Aorta (tissue), 5 donors: ENCODE measurements at places on chromosomes 7 and 10. TPM values are rescaled to one million over a fixed set of nuclear protein-coding genes. Genes with fewer than 3 reads are reported as not detected.

The KIF20B gene
- total RNA-seq: 5.2 TPM

The HOGA1 gene
- total RNA-seq: 1.9 TPM

The DGKB gene
- 0.96 TPM for total RNA-seq

The RHEB gene
- total RNA-seq: 107 TPM

The NUTM2A gene
- 1.0 TPM for total RNA-seq

The CPEB3 gene
- total RNA-seq: 7.4 TPM

The AKR1C8 gene
- total RNA-seq: 0.30 TPM

The NCF1 gene
- 7.0 TPM for total RNA-seq

The C10orf67 gene
- total RNA-seq: not detected

GRCh38 chr7:82247814-82248433 is 195.7 kb downstream of the CACNA2D1 start:
- no peak for DNase-seq
- no peak overlapping the region for H3K4me3 ChIP-seq
- H3K4me1 ChIP-seq: peaks cover 2% of the 10 kb centered on the region
- no peaks in the 10 kb centered on the region for H3K36me3 ChIP-seq
- no peaks in the 10 kb centered on the region for H3K27me3 ChIP-seq
- no peak overlapping the region for H3K27ac ChIP-seq

GRCh38 chr7:155454183-155455112 is 3.5 kb upstream of the EN2 start:
- H3K4me3 ChIP-seq: no peak overlapping the region
- peaks cover 2% of the 10 kb centered on the region for H3K27me3 ChIP-seq
- DNase-seq: no peak
- H3K36me3 ChIP-seq: no peaks in the 10 kb centered on the region
- H3K4me1 ChIP-seq: no peaks in the 10 kb centered on the region

DNA sequence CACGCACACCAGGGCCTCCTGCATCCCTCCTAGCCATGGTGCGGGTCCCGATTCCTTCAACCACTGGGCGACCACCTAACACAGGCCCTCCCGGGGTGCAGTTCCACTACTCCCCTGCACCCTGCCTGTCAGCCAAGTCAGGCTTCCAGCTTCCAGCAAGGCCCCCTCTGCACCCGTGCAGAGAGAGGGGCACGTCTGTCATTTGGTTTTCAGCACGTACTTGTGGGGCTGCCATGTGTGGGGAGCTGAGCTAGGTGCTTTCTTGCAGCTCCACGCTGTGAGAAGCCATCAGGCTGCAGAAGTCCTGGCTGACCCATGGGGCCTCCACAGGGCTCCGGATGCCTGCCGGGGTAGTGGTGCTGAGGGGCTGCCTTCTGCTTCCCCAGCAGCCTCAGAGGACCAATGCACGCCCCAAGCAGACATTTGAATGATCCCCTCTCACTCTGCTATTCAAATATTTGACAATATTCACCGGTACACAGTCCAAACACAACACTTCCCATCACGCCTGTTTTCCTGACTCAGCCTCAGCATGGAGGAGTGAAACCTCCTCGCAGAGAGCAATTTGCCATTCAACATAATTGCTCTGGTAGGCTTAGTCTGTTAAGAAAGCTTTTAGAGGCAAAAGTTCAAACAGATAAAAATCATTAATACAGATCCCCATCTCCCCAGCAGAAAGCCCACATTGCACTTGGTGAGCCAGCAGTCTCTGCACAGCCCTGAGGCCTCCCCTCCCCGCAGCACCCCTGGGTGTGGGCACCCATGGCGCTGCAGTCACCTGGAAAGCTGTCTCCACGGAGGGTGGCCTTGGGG is 449.9 kb downstream of the PTPRN2 start:
- no peak overlapping the region for H3K4me3 ChIP-seq
- H3K36me3 ChIP-seq: no peaks in the 10 kb centered on the region
- H3K4me1 ChIP-seq: no peaks in the 10 kb centered on the region
- H3K27me3 ChIP-seq: no peaks in the 10 kb centered on the region
- peak; percentile 62 for DNase-seq

DNA sequence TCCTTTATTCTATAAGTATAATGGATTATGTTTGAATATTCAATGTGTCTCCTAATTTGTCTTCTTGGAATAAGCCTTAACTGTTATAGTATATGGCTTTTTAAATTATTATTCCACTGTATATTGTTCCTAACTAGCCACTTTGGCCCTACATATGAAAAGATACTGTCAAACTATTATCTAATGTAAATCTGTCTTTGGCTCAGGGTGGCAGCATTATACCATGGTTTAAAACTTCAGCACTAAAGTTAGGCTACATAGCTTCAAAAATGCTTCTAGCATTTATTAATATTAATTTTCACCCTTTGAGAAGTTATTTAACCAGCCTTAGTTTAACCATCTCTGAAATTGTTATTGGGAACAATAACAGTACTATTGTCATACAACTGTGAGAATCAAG is 543.1 kb upstream of the MBL2 start:
- H3K27ac ChIP-seq: no peak overlapping the region
- H3K4me1 ChIP-seq: no peaks in the 10 kb centered on the region
- H3K36me3 ChIP-seq: no peaks in the 10 kb centered on the region
- H3K27me3 ChIP-seq: no peaks in the 10 kb centered on the region
- DNase-seq: no peak

DNA sequence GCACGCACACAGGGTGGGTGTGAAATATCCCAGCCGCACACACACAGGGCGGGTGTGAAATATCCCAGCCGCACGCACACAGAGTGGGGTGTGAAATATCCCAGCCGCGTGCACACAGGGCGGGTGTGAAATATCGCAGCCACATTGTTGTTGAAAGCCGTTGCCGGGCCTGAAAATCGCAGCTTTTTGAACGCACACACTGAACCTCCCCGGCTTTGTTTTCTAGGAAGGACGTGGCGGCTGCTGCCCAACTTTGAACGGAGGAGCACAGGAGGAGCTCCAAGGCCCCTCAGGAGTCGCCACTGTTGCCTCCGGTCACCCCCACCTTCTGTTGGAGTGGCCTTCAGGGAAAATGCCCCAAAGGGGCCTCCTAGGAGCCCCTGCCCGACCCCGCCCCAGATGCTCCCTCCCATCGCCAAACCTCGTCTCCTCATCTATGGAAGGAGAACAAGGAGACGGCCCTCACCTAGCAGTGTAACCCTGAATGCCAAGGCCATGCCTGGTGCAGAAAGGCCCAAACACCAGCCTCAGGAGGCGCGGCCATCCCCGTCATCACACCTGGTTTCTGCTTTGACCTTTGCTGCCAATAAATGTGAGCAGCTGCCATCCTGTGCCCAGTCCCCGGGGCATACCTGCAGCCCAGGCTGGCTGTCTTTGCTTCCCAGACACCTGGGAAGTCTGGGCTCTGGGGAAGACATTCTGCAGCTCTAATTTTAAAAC is 318.6 kb downstream of the PTPRN2 start:
- no peaks in the 10 kb centered on the region for H3K36me3 ChIP-seq
- H3K4me3 ChIP-seq: no peak overlapping the region
- H3K27ac ChIP-seq: no peak overlapping the region

- no peak overlapping the region for H3K27ac ChIP-seq
- no peak for DNase-seq
- H3K27me3 ChIP-seq: no peaks in the 10 kb centered on the region
- H3K36me3 ChIP-seq: no peaks in the 10 kb centered on the region
- no peak overlapping the region for H3K4me3 ChIP-seq
Measured at GRCh38 chr7:137658190-137658900, 188.4 kb downstream of the DGKI start.

DNA sequence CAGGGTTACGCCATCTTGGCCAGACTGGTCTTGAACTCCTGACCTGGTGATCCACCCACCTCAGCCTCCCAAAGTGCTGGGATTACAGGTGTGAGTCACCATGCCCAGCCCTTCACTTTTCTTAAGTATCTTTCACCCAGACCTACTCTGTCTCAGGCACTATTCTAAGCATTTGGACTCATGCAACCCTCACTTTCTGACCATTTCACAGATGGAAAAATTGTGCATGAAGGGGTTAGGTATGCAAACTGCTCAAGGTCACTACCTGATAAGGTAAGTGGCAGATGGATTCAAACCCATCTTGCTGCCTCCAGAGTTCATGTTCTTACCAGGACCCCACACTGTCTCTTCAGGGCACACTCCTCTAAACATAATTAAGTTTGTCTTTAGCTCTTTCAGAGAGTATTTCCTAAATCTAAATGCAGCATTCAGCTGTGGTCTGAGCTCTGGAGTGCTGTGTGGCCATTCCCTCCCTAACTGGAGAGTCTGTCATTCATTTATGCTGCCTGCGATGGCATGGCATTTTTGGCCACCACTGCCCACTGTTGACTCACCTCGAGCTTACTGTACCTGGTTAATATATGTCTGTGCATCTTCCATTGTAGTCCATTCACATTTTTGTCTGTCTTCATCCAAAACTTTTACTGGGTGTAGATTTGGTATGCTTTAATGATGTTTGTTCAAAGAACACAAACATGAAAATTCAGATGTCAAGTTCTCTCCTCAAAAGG is 88.4 kb downstream of the CCDC71L start:
- no peak overlapping the region for H3K27ac ChIP-seq
- H3K36me3 ChIP-seq: no peaks in the 10 kb centered on the region
- no peaks in the 10 kb centered on the region for H3K27me3 ChIP-seq
- no peak overlapping the region for H3K4me3 ChIP-seq
- no peak for DNase-seq

- peaks cover 4% of the 10 kb centered on the region for H3K4me1 ChIP-seq
- peak overlapping the region; percentile 88 for H3K27ac ChIP-seq
- no peak for DNase-seq
- no peaks in the 10 kb centered on the region for H3K27me3 ChIP-seq
Measured at GRCh38 chr10:52121688-52122087, 192.4 kb upstream of the DKK1 start.

GRCh38 chr7:99631295-99632109 is 14.8 kb downstream of the ZSCAN25 start:
- peaks cover 12% of the 10 kb centered on the region for H3K36me3 ChIP-seq
- no peaks in the 10 kb centered on the region for H3K27me3 ChIP-seq
- H3K27ac ChIP-seq: no peak overlapping the region
- no peak for DNase-seq
- H3K4me1 ChIP-seq: no peaks in the 10 kb centered on the region
- H3K4me3 ChIP-seq: no peak overlapping the region

DNA sequence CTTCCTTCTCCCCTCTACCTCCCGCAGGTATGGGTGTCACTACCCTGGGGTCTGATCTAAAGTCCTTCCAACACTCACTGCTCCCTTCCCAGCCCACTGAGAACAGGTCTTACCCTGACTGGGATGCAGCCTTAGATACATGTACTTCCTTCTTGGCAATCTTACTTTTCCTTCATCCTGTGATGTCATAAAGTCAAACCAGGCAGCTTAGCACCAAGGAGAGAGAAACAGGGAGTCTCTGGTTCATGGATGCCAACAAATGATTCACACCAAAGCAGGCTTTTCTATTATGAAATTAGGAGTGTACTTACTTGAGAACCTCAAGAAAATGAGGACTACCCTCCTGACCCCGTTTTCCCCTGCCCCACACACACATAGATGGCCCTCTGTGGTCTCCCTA is 111.0 kb upstream of the KMT2E start:
- no peaks in the 10 kb centered on the region for H3K4me1 ChIP-seq
- no peaks in the 10 kb centered on the region for H3K36me3 ChIP-seq
- no peak overlapping the region for H3K27ac ChIP-seq
- H3K4me3 ChIP-seq: no peak overlapping the region

GRCh38 chr10:120582753-120583152 is 125.7 kb downstream of the PLPP4 start:
- H3K36me3 ChIP-seq: no peaks in the 10 kb centered on the region
- H3K27me3 ChIP-seq: peaks cover 2% of the 10 kb centered on the region
- no peak overlapping the region for H3K27ac ChIP-seq

DNA sequence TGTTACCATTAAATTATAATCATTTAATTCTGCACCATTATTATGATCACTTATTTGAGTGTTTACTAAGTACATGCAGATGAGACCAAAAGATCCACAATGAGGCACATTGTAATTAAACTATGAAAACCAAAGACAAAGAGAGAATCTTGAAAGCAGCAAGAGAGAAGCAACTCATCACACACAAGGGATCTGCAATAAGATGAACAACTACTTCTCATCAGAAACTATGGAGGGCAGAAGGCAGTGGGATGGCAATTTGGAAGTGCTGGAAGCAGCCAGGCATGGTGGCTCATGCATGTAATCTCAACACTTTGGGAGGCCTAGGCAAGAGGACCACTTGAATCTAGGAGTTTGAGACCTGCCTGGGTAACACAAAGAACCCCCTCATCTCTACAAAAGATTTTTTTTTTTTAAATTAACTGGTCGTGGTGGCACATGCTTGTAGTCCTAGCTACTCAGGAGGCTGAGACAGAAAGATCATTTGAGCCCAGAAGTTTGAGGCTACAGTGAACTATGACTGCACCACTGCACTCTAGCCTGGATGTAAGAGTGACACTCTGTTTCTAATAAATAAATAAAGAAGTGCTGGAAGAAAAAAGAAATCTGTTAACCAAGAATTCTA is 47.7 kb downstream of the CDK6 start:
- no peak for DNase-seq
- H3K27me3 ChIP-seq: no peaks in the 10 kb centered on the region
- H3K4me1 ChIP-seq: peaks cover 11% of the 10 kb centered on the region
- peaks cover 1% of the 10 kb centered on the region for H3K36me3 ChIP-seq

- H3K27ac ChIP-seq: no peak overlapping the region
- no peaks in the 10 kb centered on the region for H3K27me3 ChIP-seq
- no peaks in the 10 kb centered on the region for H3K4me1 ChIP-seq
- no peak overlapping the region for H3K4me3 ChIP-seq
Measured at GRCh38 chr10:1776127-1776662, 38.9 kb upstream of the ADARB2 start.

DNA sequence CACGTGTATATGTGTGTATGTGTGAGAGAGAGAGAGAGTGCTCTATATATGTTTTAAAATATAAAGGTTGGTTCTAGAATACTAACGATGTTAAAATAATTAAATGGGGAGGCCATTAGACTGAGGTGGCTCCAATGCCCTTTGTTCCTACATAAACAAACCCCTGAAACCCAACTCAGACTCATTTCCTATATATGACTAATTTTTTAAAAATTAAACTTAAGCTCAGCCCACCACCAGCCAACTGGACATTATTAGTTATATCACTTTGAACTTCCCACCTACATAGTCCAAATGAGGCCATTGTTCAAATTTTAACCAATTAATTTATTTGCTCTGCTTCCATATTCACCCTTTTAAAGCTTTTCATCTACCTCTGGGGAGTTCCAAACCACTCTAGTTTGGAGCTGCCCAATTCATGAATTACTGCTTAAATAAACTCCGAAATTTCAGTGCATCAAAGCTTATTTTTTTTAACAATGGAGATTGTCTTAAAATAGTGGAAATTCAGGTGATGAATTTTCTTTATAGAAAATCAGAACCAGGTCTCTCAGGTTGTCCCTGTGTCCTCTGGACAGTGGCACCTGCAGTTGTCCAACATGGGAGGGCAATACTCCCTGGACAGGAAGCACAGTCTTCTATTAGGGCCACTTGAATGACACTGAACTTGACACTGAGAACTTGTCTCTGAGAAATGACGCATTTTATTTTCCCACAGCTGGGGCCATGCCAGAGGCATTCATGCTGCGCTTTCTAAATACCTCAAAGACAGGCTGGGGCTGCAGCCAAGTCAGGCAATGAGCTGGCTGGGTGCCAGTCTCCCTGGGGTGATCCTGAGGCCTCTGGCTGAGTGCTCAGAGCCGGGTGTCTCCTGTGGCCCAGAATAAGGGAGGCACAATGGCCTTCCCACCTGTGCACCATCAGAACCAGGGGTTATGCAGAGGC is 109.5 kb upstream of the TMEM72 start:
- H3K27me3 ChIP-seq: no peaks in the 10 kb centered on the region
- H3K36me3 ChIP-seq: no peaks in the 10 kb centered on the region
- H3K4me1 ChIP-seq: no peaks in the 10 kb centered on the region
- H3K4me3 ChIP-seq: no peak overlapping the region

- H3K4me1 ChIP-seq: no peaks in the 10 kb centered on the region
- no peaks in the 10 kb centered on the region for H3K36me3 ChIP-seq
- DNase-seq: peak; percentile 68
- no peaks in the 10 kb centered on the region for H3K27me3 ChIP-seq
- no peak overlapping the region for H3K4me3 ChIP-seq
Measured at GRCh38 chr10:133124357-133125211, 35.4 kb upstream of the KNDC1 start.
